ENCODE measurements at places on chromosomes 4 and X.

GRCh38 chr4:165055601-165056000 is 1.9 kb downstream of the TRIM75 start:
- no peak for DNase-seq

DNA sequence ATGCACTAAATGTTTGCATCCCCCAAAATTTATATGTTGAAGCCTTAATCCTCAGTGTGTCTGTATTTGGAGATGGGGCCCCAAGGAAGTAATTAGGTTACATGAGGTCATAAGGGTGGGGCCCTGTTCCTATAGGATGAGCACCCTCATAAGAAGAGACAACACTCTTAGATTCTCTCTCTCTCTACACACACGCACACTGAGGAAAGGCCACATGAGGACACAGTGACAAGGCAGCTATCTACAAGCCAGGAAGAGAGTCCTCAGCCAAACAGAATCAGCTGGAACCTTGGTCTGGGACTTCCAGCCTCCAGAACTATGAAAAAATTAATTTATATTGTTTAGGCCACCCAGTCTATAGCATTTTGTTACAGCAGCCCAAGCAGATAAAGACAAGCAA is 69.3 kb upstream of the NOCT start:
- DNase-seq: no peak

- DNase-seq: peak; percentile 78
These were observed 49.2 kb upstream of the PRSS48 start for GRCh38 chr4:151227731-151228130.

GRCh38 chr4:146640465-146641061 is 1.9 kb downstream of the POU4F2 start:
- no peak for DNase-seq

DNA sequence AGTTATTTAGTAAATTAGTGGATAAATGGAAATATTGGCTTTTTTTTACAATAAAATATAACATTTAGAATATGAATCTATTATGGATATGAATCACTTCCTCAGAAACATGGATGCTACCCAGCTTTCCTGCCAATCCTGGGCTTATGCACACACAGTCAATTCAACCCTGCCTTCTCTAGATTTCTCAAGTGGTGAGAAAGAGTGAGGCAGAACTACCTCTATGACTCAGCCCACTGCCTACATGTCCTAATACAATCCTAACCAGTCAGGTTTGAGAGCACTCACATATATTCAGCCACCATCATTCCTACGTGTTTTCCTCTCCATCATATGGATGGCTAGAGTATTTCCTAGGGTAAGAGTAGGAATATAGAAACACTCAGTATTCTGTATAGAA is 91.1 kb upstream of the ANKRD50 start:
- no peak for DNase-seq

GRCh38 chr4:156800463-156800862 is 171.1 kb downstream of the PDGFC start:
- DNase-seq: no peak

GRCh38 chr4:77501240-77501639 is 104.4 kb upstream of the CXCL13 start:
- DNase-seq: no peak

- DNase-seq: no peak
These were observed 169.1 kb upstream of the FTHL17 start for GRCh38 chrX:31240982-31241381.

DNA sequence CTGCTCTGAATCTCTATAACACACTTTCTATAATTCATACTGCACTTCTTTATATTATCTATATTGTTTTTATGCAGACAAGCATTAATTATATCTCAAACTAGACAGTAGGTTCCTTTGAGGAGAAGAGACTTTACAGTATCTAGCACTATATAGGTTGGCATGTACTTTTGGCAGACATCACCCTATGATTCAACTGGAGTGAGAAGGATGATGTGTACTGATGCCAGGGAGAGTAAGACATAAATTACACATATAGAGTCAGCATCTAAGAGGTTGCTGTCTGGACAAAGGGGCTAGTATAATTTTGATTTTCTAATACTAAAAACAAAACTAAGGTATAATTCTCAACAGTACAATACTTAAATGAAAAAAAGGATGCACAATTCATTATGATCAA is 5.1 kb upstream of the RBM41 start:
- DNase-seq: no peak

GRCh38 chr4:169620880-169621248 is 486 bp downstream of the CLCN3 start:
- no peak for DNase-seq

- DNase-seq: no peak
These were observed 47.5 kb downstream of the PKD2 start for GRCh38 chr4:88054901-88055300.

GRCh38 chrX:115023139-115023538 is 5.7 kb upstream of the IL13RA2 start:
- DNase-seq: no peak

DNA sequence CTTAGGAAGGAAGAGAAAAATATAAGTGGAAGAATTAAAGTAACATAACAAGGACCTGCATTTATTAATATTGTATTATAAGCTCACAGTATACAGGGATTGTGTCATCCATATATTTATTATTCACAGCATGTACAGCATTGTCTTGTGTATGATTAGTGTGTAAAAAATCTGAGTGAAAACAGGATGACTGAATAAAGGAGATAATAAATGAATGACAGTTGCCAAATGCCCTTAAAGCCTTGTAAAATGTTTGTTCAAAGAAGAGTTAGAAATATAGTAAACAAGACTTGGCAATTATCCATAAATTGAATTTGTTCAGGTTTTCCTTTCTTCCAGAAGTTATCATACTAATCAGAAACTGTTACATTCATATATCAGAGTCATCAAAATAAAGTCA is 172.7 kb downstream of the BTC start:
- DNase-seq: no peak

DNA sequence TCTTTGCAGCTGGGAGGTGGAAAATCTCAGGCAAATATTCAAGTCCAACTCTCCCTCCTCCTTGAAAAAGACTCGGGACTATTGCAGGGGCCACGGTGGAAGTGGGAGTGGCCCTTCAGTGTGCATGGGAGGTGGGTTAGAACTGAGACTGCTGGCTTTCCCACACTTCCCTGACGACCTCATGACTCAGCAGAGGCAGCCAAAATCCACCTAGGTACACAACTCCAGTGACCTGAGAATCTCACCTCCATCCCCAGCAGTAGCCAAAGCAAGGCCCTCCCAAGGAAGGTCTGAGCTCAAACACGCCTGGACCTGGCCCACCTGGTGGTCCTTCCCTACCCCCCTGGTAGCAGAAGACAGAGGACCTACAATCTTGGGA is 6.2 kb upstream of the UGT2B17 start:
- DNase-seq: no peak

GRCh38 chr4:152534541-152535359 is 1.1 kb downstream of the FBXW7 start:
- peak; percentile 16 for DNase-seq

DNA sequence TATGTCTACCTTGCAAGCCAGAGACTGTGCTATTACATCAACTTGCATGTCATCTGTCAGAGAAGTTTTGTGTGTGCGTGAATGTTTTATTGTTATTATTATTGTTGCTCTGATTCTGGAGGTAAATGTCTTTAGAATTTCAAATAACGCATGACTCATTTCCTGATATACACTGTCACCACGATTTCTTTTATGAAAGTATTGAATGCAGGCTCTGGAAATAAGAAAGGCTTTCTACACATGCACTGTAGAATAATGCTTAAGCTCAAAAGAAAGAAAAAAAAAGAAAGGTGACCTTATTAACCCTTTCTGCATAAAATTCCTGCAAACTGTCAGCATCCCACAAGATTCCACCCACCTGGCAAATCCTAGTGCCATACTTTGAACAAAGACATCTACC is 632.9 kb downstream of the ZNF674 start:
- DNase-seq: peak; percentile 28

GRCh38 chr4:180696460-180697092 is 1546.6 kb upstream of the TENM3 start:
- no peak for DNase-seq

DNA sequence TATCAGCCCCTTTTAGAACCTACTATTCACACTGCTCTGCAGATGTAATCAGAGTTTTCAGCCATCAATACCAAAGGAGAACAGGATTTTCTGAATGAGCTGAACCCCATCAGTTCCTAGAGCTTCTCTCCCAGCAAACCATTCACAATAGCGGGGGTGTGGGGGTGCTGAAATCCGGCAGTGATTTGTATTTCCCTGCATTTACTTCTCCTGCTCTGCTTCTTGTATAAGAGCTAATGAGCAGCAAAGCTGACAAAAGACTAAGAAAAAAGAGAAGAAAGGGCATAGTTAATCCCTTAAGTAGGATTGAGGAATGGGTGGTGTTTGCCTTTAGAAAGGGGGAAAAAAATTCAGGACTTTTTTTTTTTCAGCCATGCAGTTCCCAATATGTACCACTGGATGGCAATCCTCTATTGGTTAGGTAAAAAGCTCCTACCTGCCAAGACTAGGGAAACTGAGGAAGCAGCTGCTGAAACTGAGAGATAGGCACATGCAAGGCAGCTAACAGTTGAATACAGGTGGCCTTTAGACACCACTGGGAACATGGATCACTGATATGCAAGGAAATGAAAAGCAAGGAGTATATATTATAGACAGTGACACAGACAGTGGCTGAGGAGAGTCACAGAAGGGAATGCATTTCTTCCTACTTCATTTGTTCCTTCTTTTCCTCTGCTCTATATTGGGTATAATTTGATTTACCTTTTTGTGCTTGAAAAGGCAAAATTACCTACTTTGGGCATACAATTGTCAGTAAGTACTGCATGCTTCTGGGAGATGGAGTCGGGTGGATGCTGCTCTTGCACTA is 217.9 kb downstream of the HS6ST2 start:
- no peak for DNase-seq

DNA sequence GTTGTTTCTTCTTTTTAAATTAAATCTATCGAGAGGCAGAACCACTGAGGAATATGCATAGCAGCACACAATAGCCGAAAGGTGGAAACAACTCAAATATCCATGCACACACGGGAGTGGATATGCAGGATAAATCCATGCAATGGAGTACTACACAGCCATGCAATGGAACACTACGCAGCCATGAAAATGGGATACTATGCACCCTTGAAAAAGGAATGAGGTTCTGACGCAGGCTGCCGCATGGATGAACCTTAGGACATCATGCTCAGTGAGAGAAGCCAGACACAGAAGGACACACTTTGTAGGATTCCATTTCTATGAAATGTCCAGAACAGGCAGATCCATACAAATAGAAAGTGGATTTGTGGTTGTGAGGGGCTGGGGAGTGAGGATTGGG is 18.4 kb upstream of the P2RY8 start:
- DNase-seq: no peak

DNA sequence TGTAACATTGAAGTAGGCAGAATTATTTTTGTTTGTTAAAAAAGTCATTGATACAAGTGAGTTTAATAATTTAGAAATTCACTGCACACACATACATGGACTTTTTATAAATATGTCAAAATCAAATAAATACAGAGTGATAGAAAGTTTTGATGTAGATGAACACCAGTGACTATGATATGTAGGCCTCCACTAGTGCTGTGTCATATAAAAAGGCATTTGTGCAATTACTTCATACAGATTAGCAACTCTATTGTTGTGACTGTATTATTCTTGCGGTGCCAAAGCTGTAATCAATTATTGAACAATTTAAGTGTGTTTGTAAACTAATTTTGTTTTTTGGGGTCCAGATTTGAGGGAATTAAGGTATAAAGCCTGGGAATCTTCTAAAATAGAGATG is 366.2 kb upstream of the PITX2 start:
- DNase-seq: no peak

GRCh38 chr4:104966349-104967033 is 180.2 kb upstream of the TET2 start:
- peak; percentile 10 for DNase-seq

DNA sequence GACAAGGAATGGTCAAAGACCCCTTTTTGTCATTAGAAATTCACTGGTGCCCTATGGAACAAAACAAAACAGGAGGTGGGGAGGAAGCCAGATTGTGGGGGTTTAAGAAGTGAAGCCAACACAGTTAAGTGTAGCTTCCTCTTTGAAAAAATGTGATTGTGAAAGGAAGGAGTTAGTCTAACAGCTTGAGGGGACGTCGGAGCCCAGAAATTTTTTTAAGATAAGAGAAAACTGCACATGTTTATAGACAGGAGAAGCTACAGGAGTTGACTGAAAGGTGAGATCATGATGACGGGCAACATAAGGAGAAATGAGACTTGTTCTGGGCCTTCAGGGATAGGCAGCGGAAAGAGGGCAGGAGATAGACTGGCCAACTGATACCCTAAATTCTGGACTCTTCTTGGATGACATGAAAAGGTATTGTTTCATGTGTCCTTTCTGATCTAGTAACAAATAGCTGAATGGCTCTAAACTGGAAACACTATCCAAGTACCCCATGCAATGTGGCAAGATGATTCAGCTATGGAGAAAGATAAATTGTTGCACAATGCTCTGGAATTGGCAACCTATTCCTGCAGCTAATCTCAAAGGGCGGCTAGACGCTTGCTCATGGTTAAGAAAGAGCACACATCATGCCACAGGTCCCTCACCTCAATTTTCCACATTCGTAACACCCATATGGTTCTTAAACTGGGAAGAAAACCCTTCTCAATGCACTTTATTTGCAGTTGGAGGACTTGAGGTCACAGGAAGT is 3.7 kb upstream of the HDAC8 start:
- no peak for DNase-seq

DNA sequence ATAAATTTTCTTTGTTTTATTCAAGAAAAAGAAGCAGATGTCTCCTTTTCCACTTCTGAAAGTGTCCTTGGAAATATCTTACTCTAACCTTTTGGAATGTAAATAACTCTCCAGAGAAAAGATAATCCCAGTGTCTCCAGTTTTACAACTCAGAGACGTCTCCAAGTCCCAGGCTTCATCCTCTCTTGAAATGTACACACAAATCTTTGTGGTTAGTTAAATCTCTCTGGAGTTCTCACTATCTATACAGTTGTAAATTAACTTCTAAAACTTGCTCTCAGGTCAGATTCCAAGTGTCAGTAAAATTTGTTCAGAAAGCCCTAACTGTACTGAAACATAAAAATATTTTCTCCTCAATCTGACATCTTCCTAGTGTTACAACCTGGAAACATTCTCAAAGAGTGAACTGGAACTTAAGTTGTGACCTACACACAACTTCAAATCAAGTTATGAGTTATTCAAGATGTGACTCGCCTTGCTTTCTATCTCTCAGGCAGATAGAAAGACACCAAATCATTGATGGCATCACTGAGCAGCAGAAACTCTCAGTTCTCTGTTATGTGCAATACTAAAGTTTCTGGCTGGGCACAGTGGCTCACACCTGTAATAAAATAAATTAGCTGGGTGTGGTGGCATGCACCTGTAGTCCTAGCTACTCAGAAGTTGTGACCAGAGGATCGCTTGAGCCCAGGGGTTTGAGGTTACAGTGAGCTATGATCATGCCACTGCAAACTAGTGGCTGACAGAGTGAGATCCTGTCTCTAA is 284.2 kb downstream of the RCHY1 start:
- no peak for DNase-seq

Measured in putamen (tissue), 1 donor.